Fibroblast of skin of right quadriceps (primary cell): ENCODE measurements at places on chromosomes 5 and 9.

DNA sequence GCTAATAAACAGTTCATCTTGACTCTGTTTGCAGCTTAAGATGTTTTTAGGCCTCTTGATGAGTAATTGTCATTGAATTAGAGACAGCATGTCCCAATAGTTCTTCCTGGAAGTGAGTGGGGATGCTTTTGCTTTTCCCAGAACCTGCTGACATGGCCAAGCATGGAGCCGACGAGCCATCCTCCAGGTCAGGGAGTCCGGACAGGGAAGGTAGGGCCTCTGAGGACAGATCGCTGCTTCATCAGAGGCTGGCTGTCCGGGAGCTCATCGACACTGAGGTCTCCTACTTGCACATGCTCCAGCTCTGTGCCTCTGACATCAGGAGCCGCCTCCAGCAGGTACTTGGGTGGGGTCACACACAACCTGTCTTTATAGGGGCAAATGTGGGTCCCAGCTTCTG is 16.3 kb downstream of the ARHGEF37 start:
- DNase-seq, result no peak

- DNase-seq, result peak; percentile 62
These were observed 46.7 kb downstream of the TGFBI start for GRCh38 chr5:136075466-136075891.

DNA sequence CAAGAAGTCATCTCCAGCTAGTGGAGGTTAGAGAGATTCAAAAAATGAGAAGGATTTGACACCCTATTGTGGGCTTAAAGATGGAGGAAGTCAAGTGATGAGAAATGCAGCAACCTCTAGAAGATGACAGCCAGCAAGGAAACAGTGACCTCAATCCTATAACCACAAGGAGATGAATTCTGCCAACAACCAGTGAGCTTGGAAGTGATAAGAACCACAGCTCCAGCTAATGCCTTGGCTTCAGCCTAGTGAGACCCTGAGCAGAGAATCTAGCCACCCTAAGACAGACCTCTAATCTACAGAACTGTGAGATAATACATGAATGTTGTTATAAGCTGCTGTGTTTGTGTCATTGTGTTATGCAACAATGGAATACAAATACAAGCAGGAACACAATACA is 262.4 kb downstream of the GRIA1 start:
- DNase-seq, result peak; percentile 56

DNA sequence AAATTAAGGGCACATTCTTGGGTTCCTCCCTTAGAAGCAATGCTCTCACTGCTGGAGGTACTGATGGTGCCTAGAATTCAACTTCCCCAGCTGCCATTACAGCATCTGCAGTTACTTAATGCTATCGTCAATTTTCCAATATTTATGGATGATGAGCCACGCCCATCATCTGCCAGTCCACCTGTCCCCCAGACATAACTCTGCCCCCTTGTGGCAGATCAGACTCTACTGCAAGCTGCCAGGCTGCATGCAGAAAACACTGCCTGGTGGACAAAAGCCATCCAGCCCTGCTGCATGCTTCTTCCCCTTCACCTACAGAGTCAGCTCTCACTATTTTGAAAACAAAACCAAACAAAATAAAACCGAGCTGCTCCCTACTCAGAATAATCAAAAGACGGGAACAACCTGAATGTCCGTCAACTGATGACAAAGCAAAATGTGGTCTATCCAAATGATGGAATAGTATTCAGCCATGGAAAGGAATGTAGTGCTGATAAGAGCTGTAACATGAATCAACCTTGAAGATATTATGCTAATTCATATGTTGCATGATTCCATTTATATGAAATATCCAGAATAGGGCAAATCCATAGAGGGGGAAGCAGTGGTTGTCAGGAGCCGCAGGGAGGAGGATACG is 66.4 kb downstream of the RETREG1 start:
- peak; percentile 33 for DNase-seq

DNA sequence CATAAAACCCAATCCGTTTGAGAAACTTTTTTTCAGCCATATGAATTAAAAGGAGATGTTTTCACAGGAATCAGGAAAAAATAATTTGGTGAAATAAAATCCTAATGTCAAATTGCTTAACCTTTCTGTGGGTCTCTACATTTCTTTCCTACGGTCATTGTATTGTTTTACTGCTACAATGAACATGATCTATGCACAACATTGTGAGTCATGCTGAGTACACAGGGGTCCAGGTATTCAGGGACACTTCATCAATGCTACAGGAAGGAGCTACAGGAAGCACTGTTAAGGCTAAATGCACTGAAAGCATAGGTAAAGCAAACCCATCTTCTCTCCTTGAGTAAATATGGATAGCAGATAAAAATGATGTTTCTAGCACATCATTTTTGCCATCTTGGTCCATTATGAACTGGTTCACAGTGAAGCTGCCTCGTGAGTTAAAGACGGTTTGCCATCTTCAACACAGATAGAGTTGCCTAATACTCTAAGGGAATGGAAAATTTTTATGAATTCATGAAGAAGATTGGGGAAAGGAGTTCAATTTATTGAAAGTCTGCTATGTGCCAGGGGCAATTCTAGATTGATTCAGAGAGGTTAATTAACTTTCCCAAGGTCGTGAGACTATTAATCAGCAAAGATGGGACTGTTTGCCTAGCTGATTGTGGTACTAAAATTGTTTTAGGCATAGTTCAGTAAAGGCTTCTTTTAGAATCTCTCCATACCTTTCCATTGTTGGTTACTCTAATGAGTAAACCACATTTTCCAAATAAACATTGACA is 85.5 kb downstream of the DIRAS2 start:
- DNase-seq, result no peak

GRCh38 chr5:56350011-56350596 is 117.0 kb upstream of the ANKRD55 start:
- no peak for DNase-seq
